T-helper 22 cell (primary cell): ENCODE measurements at places on chromosomes 6 and 20.

DNA sequence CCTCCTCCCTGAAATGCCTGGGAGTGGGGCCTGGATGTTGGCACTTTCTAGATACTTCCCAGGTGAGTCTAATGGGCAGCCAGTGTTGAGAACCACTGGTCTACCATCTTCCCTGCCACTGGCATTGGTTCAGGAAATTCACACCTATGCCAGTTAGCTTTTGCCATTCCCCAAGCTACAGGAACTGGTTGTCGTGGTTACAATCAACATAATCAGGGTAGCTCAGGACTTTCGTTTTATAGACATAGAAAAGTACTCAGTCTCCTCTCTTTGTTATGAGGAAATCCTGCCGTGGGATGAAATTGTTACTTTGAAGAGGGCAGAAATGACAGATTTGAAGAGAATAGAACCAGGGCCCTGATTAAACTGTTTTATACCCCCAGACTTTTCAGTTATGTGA is 127.9 kb upstream of the FOXO3 start:
- no peak for DNase-seq

DNA sequence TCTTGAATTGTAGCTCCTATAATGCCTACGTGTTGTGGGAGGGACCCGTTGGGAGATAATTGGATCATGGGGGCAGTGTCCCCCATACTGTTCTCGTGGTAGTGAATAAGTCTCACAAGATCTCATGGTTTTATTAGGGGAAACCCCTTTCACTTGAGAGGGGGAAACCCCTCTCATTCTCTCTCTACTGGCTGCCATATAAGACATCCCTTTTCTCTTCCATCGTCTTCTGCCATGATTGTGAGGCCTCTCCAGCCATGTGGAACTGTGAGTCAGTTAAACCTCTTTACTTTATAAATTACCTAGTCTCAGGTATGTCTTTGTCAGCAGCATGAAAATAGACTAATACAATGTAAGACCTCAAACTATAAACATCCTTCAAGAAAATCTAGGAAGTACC is 23.1 kb downstream of the PAQR8 start:
- DNase-seq, result no peak

DNA sequence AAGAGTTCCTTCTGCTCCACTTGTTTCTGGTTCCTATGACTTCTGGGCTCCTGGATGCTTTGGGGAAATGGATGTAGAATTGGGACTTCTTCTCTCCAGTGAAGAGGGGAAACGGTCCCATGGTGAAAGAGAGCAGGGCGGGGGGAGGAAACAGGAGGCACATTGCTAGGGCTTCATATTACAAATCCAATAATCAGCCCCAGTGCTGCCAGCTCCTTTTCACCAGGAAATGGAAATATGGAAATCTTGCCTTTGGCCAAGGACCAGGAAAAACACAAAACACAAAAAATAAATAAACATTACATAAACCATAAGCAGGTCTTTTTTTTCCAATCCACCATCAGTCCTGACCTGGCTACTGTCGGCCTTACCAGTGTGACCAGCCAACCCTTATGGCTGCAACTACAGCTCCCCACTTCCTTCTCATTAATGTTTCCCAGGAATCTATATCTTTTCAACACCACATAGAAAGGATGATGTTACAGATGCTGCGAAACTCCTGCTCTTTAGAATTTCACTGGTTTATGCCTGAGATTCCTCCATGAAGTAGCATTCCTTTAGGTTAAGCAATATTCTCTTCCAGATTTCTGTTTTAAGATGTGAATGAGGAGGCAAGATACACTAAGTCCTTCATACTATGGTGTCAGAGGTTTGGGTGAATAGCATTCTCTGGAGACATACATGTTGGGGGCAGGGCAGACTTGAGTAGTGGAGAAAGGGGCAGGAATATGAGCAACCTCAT is 2.0 kb downstream of the PI3 start:
- no peak for DNase-seq

- DNase-seq, result no peak
Observed at GRCh38 chr6:4113649-4114048, 21.7 kb downstream of the ECI2 start.

GRCh38 chr6:78810146-78810545 is 57.2 kb upstream of the IRAK1BP1 start:
- no peak for DNase-seq

DNA sequence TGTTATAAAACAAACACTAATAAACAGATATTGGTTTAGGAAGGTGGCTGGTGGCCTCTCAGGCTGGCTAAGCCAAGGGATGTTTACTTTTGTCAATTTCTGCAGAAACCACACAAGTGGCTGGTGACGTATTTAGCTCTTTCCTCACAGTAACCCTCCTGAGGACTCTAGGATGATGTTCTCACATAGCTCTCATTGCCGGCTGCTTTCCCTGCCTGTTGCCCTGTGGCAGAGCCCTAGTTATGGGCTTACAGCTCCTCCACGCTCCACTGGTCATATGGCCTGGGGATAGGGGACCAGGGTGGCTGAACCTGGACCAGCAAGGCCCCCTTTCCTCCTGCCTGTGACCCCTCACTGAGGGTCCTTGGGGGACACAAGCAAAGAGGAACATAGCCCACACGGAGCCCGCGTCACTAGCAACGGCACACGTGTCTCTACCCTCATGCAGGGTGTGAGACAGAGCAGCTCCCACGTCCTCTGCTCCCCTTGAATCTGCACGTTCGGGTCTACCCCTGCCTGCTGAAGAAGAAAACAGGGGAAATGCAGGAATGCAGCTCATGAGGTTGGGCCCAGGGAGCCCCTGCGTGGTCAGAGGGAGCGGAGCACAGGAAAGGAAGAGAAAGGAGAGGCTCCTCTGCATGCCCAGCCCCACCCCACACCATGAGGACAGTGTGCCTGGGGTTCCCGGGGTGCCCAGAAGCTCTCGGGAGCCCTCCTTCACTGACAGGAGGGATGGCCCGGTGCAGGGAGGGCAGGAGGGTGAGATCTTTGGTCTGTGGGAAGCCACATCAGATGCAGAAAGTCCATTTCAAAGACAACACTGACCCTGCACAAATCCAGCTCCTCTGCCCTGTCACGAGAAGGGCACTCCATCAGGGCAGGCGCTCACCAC is 13.9 kb downstream of the RAMACL start:
- DNase-seq, result no peak
